ENCODE measurements at places on chromosomes 12 and 14.
A peak's percentile ranks its signal among the peaks of the same experiment; 100 is the strongest.

DNA sequence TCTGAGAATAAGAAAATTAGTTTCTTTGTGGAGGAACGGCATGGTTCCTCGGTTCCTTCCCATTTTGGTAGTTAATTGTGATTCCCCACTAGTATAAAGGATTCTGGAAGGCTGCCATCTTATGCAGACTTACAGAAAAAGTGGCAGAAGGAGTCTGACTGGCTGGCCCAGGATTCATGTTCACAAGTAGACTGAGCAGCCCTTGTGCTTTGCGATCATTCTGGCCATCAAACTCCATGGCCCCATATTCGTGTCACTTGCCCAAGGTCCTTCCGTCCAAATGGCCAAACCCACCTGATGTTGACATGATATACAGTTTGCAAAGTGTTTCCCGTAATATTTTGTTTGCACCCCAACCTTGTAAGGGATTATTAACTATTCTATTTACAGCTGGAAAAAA is 297.2 kb upstream of the AMIGO2 start:
- DNase-seq: no peak

DNA sequence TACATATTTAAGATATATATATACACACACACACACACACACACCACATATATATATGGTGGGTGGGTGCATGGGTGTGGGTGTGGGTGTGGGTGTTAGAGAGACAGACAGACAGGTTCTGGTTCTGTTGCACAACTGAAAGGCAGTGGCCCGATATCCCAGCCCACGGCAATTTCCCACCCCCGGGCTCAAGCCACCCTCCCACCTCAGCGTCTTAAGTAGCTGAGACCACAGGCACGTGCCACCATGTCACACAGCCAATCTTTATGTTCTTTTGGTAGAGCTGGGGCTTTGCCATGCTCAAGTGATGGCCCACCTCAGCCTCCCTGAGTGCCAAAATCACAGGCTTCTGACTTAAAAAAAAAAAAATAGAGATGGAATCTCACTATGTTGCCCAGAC is 417.8 kb upstream of the FOXG1 start:
- DNase-seq: no peak

GRCh38 chr12:88993651-88994050 is 358.6 kb downstream of the DUSP6 start:
- peak; percentile 64 for DNase-seq

- peak; percentile 44 for DNase-seq
These were observed 15.7 kb upstream of the FIGNL2 start for GRCh38 chr12:51863933-51864832.

GRCh38 chr14:95480887-95481226 is 35.6 kb downstream of the SYNE3 start:
- DNase-seq: no peak

- DNase-seq: no peak
These were observed 102.4 kb upstream of the ATF1 start for GRCh38 chr12:50661300-50662115.

GRCh38 chr14:37563189-37563588 is 31.9 kb downstream of the FOXA1 start:
- DNase-seq: no peak

DNA sequence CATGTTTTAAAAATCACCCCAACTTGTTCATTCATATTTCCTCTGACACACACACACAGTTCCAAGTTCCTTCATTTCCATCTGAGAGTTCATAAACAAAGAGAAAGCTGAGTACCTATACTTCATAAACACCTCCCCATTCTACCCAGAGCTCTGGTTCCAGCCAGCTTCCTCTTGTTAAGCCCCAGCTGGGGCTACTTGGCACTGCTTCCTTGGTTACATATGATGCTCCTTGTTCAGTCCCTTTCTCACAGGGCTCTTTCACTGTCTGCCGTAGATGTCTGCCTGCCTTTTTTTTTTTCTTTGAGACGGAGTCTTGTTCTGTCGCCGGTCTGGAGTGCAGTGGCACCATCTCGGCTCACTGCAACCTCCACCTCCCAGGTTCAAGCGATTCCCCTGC is 77.5 kb downstream of the COX16 start:
- DNase-seq: no peak

DNA sequence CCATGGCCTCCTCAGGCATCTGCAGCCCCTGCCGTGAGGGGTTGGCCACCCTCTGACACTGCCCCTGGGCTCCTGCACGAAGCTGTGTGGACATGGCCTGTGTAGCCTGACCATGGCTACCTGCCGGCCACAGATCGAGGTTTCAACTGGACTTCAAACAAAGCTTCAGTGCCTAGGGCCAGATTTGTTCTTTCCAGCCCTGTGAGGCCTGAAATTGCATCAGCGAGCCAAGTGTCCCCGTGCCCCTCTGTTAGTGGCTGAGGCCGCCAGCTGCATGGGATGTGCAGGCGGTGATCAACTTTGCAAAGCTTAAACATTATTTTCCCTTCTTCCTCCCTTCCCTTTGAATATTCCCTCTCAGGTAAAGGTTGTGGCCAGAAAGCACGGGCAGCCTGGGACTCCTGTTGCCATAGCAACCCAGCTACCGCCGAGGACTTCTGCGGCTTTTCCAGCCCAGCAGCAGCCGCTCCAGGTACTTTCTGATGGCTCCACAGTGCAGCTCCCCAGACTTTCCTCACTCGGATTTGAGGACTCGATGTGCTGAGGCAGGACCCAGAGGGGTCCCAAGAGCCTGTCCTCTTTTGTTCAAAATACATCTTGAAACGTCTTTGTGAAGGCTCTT is 35.8 kb downstream of the DDX51 start:
- no peak for DNase-seq

DNA sequence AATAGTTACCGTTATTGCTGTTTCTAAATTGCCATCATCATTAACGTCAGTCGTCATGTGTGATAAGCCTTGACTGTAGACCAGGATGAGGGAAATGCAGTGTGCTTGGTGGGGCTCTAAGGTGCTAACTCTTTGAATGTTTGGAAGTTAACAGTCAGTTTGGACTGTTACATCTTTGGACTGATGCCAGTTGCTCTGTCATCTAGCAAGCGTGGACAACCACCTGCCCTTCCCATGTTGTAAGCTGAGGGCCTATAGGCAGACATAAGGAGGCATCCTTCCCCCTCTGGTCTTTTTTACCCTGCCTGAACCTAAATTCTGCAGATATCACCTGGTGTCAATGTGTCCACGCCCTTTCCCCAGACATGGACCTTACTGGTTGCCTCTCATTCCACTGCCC is 94.4 kb downstream of the PPP2R5C start:
- no peak for DNase-seq

GRCh38 chr14:97273540-97273939 is 476.4 kb downstream of the VRK1 start:
- DNase-seq: no peak

- peak; percentile 57 for DNase-seq
These were observed 116.0 kb downstream of the CACNA1C start for GRCh38 chr12:2168808-2169207.

GRCh38 chr14:104795781-104796686 is 486 bp upstream of the AKT1 start:
- DNase-seq: peak; percentile 22

GRCh38 chr14:103326078-103326477 is 8.0 kb upstream of the EIF5 start:
- DNase-seq: no peak

DNA sequence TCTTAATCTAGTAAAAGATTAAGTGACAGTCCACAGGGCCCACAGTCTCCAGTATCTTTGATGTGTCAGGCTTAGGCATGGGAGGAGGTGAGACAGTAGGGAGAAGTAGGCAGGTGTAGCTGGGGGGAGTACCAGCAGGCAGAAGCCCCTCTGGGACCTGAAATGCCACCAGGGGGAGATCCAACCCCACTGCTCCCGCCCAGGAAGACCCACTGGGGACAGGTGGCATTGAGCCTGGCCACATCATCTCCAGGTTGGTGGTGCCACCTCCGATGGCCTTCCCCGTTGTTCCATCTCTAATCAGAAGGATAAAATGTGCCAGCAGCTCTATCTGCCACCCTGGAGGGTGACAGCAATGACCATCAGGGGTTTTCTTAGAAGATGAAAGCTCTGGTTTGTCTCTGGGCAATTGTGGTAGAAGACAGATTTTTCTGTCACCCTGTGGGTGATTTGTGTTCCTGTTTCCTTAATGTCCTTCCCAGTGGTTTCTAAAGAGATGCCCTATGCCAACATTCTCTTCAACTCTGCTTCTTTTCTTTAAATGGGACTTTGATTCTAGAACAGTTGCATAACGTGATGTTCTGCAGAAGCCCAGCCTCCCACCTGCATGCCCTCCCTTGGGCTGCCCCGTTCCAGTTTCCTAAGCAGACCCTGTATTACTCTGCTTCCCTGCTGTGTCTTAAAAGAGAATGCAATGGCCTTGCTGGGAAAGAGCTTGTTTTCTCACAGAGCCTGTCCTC is 12.3 kb upstream of the SERPINA12 start:
- DNase-seq: no peak

GRCh38 chr14:100037353-100037752 is 27.9 kb upstream of the EVL start:
- DNase-seq: no peak

DNA sequence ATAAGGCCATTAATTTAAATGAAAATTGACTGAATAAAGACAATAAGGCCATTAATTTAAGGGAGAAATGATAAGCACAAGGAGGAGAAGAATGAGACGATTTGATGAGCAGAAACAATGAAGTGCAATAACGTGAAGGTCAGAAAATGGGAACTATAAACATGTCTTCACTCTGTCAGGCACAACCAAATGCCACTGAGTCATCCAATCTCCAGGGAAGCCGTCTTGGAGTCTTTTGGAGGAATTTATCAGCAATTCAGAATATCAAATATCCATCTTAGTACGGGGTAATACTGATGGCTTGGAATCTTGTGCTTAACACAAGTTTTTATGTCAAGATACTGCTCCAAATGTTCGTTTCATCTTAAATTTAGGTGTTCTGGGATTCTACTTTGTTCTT is 159.9 kb downstream of the CAPZA3 start:
- peak; percentile 29 for DNase-seq

DNA sequence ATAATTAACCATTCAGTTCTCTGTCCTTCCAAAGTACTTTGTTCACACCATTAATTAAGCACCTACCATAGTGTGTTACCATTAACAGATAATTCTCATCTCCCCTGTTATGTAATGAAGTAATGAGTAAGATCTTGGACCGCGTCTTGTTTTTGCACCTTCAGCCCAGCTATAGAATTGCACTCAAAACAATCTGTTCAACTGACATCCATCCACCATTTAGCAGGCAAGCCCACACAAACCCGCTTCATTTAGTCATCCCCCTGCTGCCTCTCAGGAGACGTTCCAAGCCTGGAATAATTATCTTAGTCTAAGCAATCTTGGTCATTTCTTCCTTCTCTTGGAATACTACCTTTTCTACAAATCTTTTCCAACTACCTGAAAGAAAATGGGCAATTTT is 74.4 kb downstream of the DUSP16 start:
- no peak for DNase-seq

GRCh38 chr14:67429510-67430205 is 17.7 kb upstream of the PLEK2 start:
- no peak for DNase-seq

DNA sequence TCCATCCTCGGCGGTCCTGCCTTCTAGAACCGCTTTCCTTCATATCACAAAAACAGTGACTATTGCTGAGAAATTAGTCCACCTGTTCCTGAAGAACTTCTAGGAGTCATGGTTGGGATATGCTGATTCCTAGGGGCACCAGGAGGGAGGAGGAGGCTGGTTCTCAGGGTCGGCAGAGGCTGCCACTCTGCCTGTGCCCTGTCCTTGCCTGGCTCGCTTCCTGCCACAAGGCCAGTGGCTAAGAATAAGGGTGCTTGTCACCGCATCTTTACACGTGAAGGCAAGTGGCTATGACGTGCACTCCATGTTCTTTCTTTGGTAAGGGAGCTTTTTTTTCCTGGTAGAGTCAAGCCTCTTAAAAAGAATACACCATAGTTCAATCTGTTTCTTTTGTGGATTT is 18.7 kb upstream of the DGLUCY start:
- DNase-seq: no peak

- no peak for DNase-seq
These were observed 58.9 kb upstream of the FRMD6 start for GRCh38 chr14:51592836-51593235.

DNA sequence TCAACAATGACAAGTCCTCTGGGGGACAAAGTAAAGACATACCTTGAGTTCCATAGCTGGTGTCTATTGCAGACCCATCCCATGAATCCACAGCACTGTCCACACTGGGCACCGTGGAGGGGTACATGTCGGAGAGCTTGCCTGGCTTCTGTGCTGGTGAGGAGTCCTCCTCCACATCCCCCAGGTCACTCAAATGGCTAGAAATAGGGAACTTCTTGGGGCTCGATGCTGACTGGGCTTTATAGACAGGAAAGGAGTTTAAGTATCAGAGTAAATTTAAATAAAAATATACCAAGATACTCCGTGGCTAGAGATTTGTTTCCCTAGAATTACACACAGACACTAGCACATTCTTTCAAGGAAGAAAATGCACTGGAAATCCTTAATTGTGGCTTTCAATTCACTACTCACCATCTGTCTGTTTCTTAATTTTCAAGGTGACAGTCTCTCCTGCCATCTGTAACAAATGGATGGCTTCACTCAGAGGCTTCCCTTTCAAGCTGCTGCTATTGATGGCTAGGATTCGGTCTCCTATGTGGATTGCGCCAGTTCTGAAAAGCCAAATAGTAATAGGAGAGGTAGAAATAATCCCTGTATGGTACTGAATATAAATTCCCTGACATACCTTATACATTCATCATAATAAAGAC is 90.1 kb downstream of the HELB start:
- DNase-seq: no peak

- DNase-seq: no peak
These were observed 65.0 kb downstream of the GCH1 start for GRCh38 chr14:54837508-54838149.

DNA sequence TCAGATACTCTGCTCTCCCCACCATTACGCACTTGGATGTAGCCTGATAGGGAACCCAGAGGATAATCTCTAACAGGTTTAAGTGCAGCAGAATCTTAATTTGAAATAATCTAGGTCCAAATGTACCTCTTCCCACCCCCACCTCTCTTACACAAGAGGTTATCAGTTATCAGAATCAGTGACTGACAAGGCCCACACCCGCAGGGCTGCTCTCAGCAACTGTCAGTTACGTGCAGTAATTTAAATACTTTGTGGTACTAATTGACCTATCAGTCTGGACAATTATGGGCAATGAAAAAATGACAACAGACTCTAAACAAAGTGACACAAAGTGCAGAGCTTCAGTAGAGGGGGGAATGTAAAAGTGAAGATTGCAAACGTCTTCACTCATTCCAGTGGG is 74.0 kb downstream of the CLIP1 start:
- DNase-seq: no peak
